Dermis microvascular lymphatic vessel endothelial cell (primary cell): ENCODE measurements at places on chromosomes 12 and 14. TPM values are rescaled to one million over a fixed set of nuclear protein-coding genes. Genes with fewer than 3 reads are reported as not detected.

- DNase-seq, result no peak
These were observed 77.7 kb upstream of the KITLG start for GRCh38 chr12:88658009-88658408.

DNA sequence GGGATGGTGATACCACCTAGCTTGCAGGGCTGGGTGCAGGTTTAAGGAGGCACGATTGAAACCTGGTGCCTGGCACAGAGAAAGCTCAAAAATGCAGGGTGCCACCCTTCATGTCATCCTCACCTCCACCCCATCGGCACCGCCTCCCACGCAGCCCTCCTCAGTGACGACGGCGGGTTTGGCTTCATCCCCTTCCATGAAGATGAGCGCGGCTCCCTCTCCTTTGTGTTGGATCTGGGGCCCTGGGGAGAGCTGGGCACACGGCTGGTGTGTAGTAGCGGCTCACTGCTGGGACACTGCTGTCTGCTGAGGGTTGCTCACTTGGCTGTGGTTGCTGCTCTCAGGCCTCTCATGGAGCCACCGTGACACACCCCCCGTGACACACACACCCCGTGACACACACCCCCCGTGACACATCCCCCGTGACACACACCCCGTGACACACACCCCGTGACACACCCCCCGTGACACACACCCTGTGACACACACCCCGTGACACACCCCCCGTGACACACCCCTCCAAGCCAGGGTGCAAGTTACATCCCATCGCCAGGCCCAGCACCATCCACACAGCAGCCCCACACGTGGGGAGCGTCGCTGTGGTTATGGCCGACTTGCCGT is 42.9 kb upstream of the FZD10 start:
- no peak for DNase-seq

DNA sequence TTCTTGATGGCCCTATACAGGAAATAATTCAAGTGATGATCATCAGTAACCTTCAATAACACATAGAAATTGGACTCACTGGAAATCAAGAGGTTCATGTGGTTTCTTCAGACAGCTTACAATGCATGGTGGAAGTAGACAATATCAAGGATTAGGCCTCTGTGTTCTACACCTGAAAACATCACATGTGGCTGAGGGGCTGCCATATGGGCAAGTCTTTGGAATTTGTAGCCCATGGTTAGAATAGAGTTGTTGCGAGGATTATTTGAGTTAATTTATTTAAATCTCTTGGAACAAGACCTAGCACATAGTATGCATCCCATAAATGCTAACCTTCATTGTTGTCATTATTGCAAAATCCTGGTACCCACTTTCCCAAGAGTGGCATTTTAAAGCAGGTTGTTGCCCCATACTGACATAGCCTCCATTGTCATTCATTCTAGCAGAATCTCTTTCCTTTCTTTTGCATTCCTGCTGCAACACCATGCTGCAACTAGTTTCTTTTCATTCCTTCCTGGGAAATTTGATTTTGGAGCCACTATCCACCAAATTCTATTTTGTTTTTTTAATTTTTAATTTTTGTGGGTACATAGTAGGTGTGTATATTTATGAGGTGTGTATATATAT is 352.7 kb upstream of the NAV3 start:
- DNase-seq, result no peak

DNA sequence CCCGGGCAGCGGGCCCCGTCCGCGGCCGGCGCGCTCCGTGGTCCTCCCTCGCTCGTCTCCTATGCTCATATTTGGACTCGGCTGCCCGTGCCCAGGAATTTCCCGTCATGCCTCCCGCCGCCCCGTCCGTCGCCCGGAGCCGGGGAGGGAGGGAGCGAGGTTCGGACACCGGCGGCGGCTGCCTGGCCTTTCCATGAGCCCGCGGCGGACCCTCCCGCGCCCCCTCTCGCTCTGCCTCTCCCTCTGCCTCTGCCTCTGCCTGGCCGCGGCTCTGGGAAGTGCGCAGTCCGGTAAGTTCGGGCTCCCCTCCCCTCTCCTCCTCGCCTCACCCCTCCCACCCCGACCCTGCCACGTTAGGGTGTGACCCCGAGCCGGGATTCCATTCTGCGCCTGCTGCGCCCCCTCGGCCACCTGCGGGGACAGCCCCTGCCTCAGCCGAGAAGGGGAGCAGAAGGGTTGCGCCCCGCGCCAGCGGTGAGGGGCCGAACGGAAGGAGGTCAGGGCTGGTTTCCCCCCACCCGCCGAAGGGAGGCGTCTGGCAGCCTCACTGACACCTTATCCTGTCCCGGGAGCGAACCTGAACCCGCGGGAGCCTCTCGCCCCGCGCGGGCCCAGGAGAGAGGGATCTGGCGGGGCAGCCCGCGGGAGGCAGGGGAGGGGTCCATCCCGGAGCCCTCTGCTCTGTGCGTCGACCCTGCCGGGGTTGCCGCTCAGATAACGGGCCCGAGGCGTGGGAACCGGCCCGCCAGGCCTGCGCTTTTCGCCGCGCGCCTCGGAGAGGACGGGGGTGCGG is at the start of gene MSRB3:
TSS of gene MSRB3 (plus strand) at position 108 of the 793 bp plus-strand sequence. CDS start 29,897 bp downstream, outside the sequence.
- peak; percentile 76 for DNase-seq

DNA sequence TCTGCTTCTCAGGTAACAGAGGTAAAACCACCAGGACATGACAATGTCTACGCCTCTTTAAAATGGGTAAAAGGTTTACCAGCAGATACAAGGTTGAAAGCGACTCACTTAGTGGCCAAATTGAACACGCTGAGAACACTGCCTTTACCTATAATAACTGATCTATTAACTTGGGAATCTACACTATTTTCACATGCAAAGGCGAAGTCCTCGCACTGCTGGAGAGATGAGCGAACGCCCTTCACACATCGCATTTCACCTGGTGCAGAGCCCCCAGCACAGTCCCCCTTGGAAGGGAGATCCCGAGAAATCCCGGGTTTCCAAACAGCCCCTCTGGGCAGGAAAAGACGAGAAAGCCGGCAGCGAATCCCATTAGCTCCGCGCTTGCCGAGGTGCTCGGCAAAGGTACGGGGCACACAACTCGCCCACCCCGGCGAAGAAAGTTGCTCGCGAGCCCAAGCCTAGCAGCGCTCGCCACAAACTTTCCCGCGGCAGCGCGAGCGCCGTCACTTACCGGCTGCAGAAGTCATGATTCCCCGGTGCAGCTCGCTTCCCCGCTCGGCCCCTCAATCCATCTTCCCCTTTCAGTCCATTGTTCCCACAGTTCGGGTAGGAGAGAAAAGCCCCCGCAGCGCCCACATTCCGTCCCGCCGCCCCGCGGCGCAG is 423 bp downstream of the FGD6 start:
- no peak for DNase-seq

DNA sequence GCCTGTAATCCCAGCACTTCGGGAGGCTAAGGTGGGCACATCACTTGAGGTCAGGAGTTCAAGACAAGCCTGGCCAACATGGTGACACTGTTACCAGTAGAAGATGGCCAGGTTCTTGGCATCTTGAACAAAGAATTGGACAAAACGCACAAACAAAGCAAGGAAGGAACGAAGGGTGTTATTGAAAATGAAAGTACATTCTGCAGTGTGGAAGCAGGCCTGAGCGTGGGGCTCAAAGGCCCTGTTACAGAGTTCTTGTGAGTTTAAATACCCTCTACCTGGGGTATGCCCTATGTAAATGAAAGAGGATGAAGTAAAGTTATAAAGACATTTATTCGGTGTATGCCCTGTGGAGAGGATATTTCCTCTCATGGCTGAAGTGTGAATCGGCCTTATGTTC is 20.8 kb upstream of the CDK17 start:
- peak; percentile 26 for DNase-seq

GRCh38 chr12:131202592-131203378 is 249.1 kb downstream of the ADGRD1 start:
- DNase-seq, result no peak

- no peak for DNase-seq
These were observed 157.0 kb downstream of the FLRT2 start for GRCh38 chr14:85686908-85687307.

DNA sequence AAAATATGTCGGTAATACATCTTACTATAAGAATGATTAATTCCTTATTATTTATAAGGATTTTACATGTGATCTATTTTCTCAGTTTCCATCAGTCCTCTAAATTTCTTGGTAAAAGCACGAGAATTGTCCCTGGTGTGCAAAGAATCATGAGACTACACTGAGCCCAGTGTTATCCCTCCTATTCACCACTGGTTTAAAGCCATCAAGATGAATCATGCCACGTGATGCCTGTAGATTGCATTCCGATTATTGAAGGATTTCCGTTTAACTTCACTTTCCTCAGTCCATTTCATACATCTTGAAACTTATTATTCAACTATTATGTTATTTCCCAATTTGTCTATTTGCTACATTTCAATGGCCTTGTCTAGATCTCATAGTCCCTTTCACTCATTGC is 601.9 kb downstream of the GALC start:
- DNase-seq, result no peak

Gene MAP3K9
- under 0.01 and 0.13 TPM in 2 replicates for total RNA-seq

Gene SOAT2
- not detected in 2 replicates for total RNA-seq

Gene IGFBP6
- 2.7 and 6.9 TPM in 2 replicates for total RNA-seq

Gene SLC35F4
- not detected in 2 replicates for total RNA-seq

Gene SDR39U1
- 5.0 and 8.5 TPM in 2 replicates for total RNA-seq

Gene FBLN5
- total RNA-seq, result 0.26 and 0.89 TPM in 2 replicates
